HCT116 (cell line): ENCODE measurements at places on chromosomes 2 and 18. TPM values are rescaled to one million over a fixed set of nuclear protein-coding genes. Genes with fewer than 3 reads are reported as not detected.

The ICA1L gene
- total RNA-seq = 2.5 TPM

The RAB17 gene
- total RNA-seq = 41.8 TPM

The NR4A2 gene
- 17.9 TPM for total RNA-seq

The FEV gene
- total RNA-seq = not detected

The NFATC1 gene
- 20.8 TPM for total RNA-seq

The OSBPL6 gene
- total RNA-seq = 11.6 TPM

The CYB5A gene
- total RNA-seq = 37.7 TPM

The GKN1 gene
- total RNA-seq = not detected

The PTRHD1 gene
- total RNA-seq = 24.3 TPM

The CD302 gene
- total RNA-seq = 0.15 TPM

The ELOA2 gene
- total RNA-seq = not detected

The GALNT5 gene
- 3.9 TPM for total RNA-seq

The AQP12A gene
- total RNA-seq = not detected

The TMEM17 gene
- total RNA-seq = 3.2 TPM

- DNase-seq = no peak
Observed at GRCh38 chr2:20596193-20596972, 54.5 kb downstream of the HS1BP3 start.

GRCh38 chr2:99404039-99404796 is 67.0 kb downstream of the EIF5B start:
- DNase-seq = no peak

- DNase-seq = no peak
Observed at GRCh38 chr2:180979749-180980105, 678 bp upstream of the UBE2E3 start.

GRCh38 chr2:61658841-61659780 is 121.0 kb upstream of the XPO1 start:
- peak; percentile 60 for DNase-seq

- DNase-seq = no peak
Observed at GRCh38 chr2:68799140-68800026, 64.8 kb downstream of the ARHGAP25 start.

GRCh38 chr2:218255446-218255845 is 5.4 kb upstream of the GPBAR1 start:
- DNase-seq = no peak

DNA sequence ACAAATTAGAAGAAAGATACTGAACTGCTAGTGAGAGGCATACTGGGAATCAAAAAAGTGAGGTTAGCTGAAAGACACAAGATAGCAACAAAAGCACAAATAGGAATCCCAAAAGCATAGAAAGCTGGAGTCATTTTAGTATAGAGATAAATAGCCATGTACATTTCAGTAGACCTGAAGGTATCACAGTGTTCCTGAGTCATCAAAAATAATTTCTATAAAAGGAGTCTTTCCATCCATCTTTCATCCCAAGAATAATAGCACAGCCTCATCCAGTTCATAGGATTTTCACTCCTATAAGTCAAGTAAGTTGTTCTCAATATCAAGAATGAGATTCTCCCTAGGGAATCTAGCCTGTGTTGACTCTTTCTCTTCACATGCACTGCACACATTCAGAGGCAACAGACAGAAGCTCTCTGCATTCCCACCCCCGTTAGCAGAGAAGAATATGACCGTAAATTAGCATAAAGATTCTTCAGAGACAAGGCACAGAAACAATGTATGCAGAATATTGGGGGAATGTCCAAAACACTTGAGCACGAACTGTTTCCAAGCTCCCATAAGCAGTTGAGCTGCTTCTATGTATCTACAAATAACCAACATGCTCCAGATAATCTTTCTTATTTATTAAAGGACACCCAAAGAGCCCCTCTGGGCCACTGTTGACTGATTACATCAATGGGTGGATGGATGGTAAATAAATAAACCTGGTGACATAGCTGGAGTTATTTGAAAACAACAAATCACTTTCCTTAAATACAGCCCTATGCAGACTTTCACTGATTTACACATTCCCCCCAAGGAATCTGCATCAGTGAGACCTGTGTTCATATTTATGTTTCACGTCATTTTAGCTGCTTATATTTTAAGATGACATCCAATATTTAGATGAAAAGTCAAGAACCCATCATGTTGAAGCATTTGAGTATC is 174.5 kb upstream of the PKDCC start:
- DNase-seq = no peak

DNA sequence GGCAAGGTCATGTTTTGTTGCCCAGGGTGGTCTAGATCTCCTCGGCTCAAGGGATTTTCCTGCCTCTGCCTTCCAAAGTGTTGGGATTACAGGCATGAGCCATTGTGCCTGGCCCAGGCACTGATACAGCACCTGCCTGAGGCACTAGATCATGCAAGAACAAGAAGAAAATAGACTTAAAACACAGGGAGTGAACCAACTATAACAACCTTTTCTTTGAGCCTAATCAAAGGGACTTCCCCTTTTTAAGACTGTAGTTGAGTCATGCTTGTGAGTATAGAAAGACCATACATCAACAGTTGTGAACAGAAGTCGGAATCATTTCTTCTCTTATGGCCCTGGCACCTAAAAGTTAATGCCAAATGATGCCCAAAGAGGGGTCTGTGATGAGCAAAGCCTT is 47.9 kb upstream of the MAPRE2 start:
- no peak for DNase-seq

DNA sequence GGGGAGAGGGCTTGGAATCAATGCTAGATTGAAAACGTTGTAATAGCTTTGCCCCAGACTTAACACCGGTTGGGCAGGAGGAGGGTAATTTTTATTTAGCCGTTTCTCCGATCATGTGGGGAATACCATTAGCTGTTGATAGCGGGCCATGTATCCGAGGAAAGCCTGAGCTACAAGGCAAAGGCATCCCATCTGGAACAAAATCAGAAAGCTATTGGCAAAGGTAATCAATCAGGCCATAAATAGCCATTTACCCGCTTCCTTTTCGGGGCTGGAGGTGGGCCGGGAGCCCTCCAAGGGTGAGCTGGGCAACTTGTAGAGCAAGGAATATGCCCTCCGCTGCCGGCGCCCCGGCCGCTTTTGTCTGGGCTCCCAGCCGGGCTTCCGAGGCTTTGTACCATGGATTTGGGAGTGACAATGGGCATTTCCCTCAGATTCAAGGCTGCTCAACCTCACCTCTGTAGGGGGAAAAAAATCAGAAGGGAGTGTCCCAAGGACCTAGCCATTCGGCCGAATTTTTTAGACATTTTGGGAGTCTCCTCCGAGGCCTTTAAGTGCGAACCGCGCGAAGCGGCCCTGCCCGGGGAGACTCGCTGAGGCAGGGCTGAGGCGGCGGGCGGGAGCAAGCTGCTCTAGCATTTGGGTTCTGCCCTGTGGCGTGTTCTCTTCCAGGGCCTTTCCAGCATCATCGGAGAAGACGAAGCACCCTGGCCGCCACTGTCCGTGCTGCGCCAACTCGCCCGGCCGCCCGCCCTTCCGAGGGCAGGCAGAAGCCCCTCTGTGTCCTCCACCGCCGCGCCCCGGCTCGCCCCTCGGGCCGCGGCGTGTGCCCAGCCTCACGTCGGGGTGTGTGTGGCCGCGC is 1.1 kb upstream of the HOXD9 start:
- no peak for DNase-seq

- no peak for DNase-seq
Observed at GRCh38 chr2:233799716-233800115, 21.6 kb downstream of the MROH2A start.

DNA sequence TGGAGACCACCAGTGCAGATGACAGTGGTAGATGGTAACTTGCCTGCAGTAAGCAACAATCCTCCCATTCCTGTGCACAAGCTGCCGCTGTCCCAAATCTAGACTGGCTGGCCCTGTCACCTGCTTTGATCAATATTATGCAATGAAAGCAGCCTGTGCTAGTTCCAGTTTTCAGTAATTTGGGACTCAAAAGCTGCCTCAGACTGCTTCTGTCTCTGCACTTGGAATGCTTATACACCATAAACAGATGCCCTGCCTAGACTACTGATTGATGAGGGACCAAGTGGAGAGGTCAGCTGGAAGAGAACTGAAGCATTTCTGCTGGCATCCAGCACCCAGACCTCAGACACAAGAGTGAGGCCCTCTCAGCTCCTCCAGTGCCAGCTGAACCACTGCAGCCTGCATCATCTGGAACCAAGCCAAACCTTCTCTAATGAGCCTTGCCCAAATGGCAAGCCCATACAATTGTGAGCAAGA is 24.9 kb downstream of the CCBE1 start:
- DNase-seq = no peak

DNA sequence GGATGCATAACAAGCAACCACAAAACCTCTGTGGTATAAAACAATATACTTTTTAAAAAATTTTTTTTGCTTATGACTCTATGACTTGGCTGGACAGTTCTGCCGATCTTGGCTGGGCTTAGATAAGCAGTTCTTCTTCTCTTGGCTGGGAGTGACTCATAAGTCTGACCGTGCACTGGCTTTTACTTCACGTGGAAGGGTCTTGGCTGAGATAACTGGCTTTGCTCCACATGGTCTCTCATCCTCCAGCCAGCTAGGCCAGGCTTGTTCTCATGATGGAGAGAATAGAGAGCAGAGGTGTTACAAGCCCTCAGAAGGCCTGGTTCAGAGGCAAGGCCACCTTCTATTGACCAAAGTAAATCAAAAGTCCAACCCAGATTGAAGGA is 178.9 kb upstream of the SERPINE2 start:
- DNase-seq = no peak

- DNase-seq = no peak
Observed at GRCh38 chr2:196169516-196169915, 1.9 kb downstream of the STK17B start.

DNA sequence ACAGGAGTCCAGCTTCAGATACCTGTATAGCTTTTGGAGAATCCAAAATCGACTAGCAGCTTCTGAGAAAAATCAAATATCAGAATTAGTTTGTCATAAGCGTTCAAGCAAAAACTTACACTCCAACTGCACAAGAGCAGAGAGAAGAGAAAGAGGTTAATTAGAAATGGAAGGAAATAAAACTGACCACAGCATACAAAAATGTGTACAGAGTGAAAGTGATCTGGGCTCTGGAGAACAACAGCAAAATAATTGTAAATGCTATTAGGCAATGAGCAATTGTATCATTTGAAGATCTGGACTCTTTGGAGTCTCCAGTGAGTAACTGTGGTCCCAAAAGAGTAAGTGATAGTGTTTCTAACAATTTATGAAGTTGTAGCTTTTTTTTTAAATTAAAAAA is 867.3 kb downstream of the TRIB2 start:
- DNase-seq = no peak

DNA sequence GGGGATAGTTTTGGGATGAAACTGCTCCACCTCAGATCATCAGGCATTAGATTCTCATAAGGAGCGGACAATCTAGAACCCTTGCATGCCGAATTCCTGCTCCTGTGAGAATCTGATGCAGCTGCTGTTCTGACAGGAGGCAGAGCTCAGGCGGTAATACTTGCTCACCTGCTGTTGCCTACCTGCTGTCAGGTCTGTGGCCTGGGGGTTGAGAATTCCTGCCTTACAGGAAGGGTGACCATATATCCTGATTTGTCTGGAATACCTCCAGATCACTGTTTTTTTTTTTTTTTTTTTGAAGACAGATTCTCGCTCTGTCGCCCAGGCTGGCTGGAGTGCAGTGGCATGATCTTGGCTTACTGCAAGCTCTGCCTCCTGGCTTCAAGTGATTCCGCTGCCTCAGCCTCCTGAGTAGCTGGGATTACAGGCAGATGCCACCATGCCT is 21.7 kb downstream of the ACSL3 start:
- no peak for DNase-seq

- DNase-seq = no peak
Observed at GRCh38 chr18:38318416-38318815, 752.8 kb upstream of the CELF4 start.

DNA sequence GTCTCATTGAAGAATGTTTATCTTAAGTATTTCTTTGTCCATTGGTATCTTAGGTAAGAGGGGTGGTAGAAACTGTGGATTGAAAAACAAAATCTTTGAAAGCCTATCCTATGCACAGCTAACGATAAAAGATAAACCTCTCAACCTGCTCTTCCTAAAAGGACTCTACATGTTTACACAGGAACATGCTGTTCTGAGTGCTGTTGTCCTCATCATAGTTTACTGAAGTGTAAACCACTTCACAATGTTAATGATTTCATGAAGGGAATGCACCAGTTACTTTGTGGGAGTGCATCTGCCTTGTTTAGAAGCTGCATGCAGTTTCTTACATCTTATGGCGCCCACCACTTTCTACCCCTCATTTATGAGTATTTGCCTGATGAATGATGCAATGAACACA is 1.2 kb downstream of the ACMSD start:
- no peak for DNase-seq

- DNase-seq = no peak
Observed at GRCh38 chr2:39144416-39144815, 23.6 kb upstream of the SOS1 start.

GRCh38 chr2:217998926-217999594 is 3.7 kb downstream of the TNS1 start:
- DNase-seq = no peak

DNA sequence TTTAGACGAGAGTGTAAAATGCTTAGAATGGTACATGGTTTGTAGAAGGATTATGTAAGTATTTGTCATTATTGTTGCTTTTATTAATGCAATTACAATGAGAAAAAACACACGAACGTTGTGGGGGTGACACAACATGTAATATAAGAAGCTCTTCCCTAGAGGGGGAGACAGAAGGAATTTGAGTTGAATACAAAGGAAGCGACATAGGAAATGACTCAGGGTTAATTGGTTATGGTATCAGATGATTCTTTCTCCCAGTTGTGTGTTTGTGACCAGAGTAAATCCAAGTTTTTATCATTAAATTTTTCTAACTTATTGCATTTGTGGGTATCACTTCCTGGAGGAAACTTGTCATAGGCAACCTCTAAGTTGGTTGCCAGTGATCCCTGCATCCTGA is 625.6 kb upstream of the CDH2 start:
- no peak for DNase-seq

- no peak for DNase-seq
Observed at GRCh38 chr2:150985741-150986140, 275.9 kb downstream of the RBM43 start.
